ENCODE measurements at places on chromosomes 3 and 15. TPM values are rescaled to one million over a fixed set of nuclear protein-coding genes. Genes with fewer than 3 reads are reported as not detected.

DNA sequence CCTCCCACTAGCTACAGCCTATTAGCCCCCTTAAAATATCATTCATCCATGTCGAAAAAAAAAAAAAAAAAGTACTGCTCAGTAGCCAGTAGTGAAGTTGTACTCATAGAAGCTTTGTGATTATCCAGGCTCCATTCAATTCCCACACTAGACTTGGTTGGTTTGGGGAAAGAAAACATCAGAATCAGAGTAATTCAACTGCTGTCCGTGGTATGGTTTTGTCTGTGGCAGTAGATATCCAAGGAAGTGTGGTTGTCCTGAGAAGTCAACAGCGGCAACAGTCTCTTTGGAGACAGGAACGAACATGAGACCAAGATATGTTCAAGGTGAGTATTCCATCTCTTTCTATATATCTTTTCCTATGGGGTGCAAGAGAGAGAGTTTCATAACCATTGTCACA, 99.2 kb downstream of the GOLIM4 start:
- H3K36me3 ChIP-seq = no peaks in the 10 kb centered on the region
- no peak overlapping the region for H3K4me3 ChIP-seq
- no peaks in the 10 kb centered on the region for H3K27me3 ChIP-seq
- no peak for DNase-seq
- H3K27ac ChIP-seq = no peak overlapping the region
- H3K4me1 ChIP-seq = no peaks in the 10 kb centered on the region

DNA sequence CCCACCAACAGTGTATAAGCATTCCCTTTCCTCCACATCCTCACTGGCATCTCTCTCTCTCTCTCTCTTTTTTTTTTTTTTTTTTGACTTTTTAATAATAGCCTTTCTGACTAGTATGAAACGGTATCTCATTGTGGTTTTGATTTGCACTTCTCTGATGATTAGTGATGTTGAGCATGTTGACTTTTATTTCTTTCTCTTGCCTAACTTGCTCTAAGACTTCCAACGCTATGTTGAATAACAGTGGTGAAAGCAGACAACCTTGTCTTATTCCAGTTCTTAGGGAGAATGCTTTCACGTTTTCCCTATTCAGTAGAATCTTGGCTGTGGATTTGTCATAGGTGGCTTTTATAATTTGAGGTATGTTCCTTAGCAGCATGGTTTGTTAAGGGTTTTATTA, 249.4 kb upstream of the MDFIC2 start:
- no peaks in the 10 kb centered on the region for H3K4me1 ChIP-seq
- DNase-seq = no peak
- no peak overlapping the region for H3K27ac ChIP-seq

DNA sequence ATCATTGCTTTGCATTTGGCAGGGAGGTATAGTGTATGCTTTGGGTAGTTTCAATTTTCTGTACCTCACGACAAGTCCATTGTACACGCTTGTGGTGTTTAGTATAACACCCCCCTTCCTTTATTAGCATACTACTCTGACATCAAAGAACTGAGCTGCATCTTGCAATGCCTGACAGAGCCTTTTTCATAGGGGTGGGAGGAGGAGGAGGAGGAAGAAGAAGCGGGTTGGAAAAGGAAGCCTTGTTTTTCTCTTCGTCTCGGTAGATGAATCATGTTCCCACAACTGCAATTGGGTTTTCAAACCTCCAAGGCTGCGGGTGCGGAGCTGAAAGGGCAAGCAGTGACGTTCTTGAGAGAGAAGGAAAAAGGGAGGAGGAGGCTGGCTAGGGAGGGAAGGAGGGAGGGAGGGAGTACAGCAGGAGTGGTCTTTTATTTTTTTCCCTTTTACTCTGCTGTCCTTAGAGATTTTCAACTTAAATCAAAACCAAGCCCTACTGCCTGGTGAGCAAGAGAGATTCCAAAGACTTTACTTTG, 175.7 kb downstream of the KLHL25 start:
- no peaks in the 10 kb centered on the region for H3K27me3 ChIP-seq
- H3K36me3 ChIP-seq = no peaks in the 10 kb centered on the region
- peak overlapping the region; percentile 100 for H3K4me3 ChIP-seq

- no peak overlapping the region for H3K4me3 ChIP-seq
- no peak for DNase-seq
- no peaks in the 10 kb centered on the region for H3K4me1 ChIP-seq
- H3K27ac ChIP-seq = no peak overlapping the region
- no peaks in the 10 kb centered on the region for H3K27me3 ChIP-seq
These were observed 88.8 kb upstream of the P3H2 start for GRCh38 chr3:190209533-190209932.

DNA sequence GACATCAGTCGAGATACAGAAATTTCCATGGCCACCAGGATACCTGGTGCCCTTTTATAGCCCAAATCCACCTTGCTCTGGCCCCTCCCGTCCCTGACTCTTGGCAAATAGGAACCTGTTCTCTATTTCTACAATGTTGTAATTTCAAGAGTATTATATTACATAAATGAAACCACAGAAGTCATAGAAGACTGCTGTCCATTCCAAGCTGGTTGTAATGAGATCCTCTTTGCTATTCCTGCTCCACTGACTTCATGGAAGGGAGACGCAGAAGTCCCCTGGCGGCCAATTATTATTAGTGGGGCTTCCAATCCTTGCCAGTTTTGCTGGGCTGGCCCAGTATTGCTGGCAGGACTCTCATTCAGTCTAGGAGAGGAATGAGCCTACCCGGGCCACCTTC, 26.6 kb downstream of the DCP1A start:
- no peaks in the 10 kb centered on the region for H3K27me3 ChIP-seq
- no peak overlapping the region for H3K4me3 ChIP-seq
- H3K4me1 ChIP-seq = no peaks in the 10 kb centered on the region
- H3K27ac ChIP-seq = peak overlapping the region; percentile 43
- no peaks in the 10 kb centered on the region for H3K36me3 ChIP-seq

DNA sequence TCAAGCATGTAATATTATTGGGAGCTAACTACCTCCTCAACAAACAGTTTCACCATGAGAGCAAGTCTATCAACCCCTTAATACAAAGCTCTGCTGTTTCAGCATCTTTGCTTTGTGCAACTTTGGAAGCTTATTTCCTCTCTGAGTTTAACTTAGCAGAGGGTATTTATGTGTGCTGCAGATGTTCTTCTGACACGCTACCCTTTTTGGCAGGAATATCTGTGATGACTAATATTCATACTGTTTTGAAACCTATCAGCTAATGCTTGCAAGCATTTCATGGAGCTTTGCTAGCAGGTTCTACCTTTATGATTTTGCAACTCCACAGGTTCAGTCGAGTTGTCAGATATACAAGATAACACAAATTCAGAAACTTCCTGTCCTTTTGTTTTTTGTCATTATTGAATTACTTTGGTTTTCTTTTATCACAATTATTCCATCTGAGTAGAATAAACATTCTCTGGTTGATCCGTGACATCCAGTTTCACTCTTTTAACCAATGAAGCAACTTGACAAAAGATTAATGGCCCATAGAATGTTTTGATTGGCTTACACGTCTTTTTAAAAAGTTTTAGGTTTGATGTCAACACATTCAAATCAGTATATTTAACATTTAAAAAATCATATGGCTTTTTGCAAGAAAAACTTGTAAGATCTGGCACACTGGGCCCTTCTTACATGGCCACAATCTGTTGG, 1.7 kb upstream of the SLC9A9 start:
- no peak for DNase-seq
- H3K4me3 ChIP-seq = no peak overlapping the region
- no peaks in the 10 kb centered on the region for H3K36me3 ChIP-seq
- H3K27me3 ChIP-seq = no peaks in the 10 kb centered on the region
- peaks cover 2% of the 10 kb centered on the region for H3K4me1 ChIP-seq

GRCh38 chr3:120685411-120685810, 3.4 kb upstream of the HGD start:
- H3K4me1 ChIP-seq = no peaks in the 10 kb centered on the region
- H3K27ac ChIP-seq = no peak overlapping the region
- no peaks in the 10 kb centered on the region for H3K27me3 ChIP-seq
- H3K4me3 ChIP-seq = no peak overlapping the region
- no peak for DNase-seq

DNA sequence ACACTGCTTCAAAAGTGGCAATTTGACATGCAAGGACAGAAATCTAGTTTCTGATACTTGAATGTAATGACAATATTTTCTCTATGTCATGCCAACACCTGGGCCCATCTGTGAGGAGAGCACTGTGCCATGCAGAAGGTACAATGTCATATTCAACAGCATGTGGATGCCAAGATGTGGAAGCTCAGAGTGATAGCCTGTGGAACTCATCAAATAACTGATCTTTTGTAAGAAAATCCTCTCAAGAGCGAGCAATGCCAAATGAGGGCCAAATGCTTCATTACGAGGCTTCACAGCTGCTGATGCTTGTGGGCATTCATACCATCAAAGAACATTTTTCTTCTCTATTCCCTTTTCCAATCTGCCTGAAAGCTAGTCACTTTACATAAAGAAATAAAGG, 95.1 kb downstream of the ROBO1 start:
- H3K4me1 ChIP-seq = no peaks in the 10 kb centered on the region
- no peak overlapping the region for H3K27ac ChIP-seq
- no peaks in the 10 kb centered on the region for H3K27me3 ChIP-seq

- no peaks in the 10 kb centered on the region for H3K27me3 ChIP-seq
- no peak overlapping the region for H3K27ac ChIP-seq
- H3K4me1 ChIP-seq = peaks cover 5% of the 10 kb centered on the region
These were observed 152.3 kb downstream of the IGF1R start for GRCh38 chr15:98800437-98801233.

DNA sequence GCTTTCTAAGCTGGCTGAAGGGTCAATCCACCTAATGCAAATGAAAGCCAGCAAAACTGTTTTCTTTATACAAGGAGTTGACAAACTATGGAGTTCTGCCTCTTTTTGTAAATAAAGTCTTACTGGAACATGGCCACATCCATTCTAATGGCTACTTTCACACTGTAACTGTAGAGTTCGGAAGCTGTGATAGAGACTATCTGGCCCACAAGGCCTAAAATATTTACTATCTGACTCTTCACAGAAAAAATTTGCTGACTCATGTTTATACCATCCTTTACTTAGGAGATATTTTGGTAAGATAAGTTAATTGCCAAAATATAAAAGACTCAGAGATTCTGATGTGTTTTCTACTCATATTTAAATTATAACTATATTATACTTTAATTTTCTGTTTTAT, 93.7 kb upstream of the GK5 start:
- no peak for DNase-seq
- no peaks in the 10 kb centered on the region for H3K27me3 ChIP-seq
- H3K4me1 ChIP-seq = no peaks in the 10 kb centered on the region
- H3K36me3 ChIP-seq = peaks cover 10% of the 10 kb centered on the region

- no peaks in the 10 kb centered on the region for H3K27me3 ChIP-seq
- no peaks in the 10 kb centered on the region for H3K36me3 ChIP-seq
- no peaks in the 10 kb centered on the region for H3K4me1 ChIP-seq
- DNase-seq = no peak
- H3K27ac ChIP-seq = no peak overlapping the region
These were observed 31.4 kb upstream of the FAN1 start for GRCh38 chr15:30872341-30872748.

DNA sequence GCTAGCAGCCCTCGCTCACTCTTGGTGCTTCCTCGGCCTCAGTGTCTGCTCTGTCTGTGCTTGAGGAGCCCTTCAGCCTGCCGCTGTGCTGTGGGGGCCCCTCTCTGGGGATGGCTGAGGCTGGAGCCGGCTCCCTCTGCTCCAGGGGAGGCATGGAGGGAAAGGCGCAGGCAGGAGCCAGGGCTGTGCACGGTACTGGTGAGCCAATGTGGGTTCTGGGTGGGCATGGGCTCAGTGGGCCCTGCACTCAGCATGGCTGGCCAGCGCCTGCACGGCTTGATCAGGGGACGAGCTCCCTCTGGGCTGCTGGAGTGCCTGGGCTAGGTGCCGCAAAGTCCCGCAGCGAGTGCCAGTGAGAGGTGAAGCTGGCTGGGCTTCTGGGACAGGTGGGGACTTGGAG, 260.0 kb downstream of the SI start:
- H3K27ac ChIP-seq = no peak overlapping the region
- no peak overlapping the region for H3K4me3 ChIP-seq
- no peak for DNase-seq
- H3K4me1 ChIP-seq = no peaks in the 10 kb centered on the region

DNA sequence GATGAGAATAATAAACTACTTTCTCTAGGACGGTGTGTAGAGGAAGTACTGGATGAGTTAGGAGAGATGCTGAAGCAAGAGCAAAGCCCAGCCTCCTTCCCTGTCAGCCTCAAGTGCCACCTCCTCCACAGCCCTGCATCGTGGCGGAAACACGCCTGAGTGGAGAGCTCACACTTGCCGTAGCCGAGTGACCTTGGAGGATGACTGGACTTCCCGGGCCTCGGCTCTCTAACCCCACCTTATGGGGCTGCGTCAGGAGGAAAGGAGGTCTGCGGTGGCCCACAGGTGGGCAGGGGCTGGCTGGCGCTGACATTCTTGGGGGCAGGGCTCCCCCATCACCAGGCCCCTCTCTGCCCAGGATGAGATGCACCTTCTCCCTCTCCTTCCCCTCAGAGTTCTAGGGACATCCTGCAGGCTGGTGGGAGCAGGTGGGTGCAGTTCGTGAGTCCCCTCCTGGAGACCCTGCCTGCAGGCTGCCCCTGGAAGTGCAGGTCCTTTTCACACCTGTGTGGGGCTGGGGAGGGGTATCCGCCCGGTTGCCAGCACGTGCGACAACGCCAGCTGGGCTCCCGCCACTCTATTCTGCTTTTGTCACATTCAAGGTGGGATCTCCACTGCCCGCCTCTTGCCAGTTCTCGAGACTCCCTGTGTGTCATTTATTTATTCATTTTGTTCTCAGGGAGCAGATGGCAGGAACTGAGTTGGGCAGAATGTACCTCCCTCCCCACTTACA, 175.2 kb downstream of the MEGF11 start:
- H3K4me3 ChIP-seq = no peak overlapping the region
- H3K27me3 ChIP-seq = no peaks in the 10 kb centered on the region
- no peak for DNase-seq
- H3K27ac ChIP-seq = no peak overlapping the region

DNA sequence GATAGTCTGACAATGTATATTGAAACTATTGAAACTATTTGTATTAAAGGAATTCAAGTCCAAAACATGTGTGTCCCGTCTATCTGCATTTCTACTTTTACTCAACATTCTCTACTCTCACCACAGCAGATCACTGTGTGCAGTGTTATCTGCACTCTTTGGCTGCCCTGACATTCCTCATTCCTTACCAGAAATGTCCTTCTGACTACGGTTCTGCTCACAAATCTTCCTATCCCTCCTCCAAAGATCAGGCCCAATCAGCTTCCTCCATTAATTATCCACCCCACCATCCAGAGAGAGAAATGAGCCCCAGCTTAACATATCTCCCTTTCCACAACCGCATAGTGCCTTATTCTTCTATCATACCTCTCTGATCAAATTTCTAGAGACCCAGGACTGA, 94.7 kb downstream of the TBL1XR1 start:
- no peaks in the 10 kb centered on the region for H3K27me3 ChIP-seq
- no peaks in the 10 kb centered on the region for H3K36me3 ChIP-seq
- no peak overlapping the region for H3K27ac ChIP-seq
- peaks cover 3% of the 10 kb centered on the region for H3K4me1 ChIP-seq

Gene SELENOK
- 44.0 TPM for total RNA-seq

Gene CLDN16
- total RNA-seq = not detected

Gene ZNF774
- 7.4 TPM for total RNA-seq

Gene RTP1
- total RNA-seq = 0.16 TPM

Gene P2RY13
- total RNA-seq = 2.7 TPM

Gene GNAT1
- not detected for total RNA-seq

Gene GAP43
- total RNA-seq = 5.1 TPM

Gene VIPR1
- total RNA-seq = 3.2 TPM

Gene CA12
- total RNA-seq = 29.7 TPM

Gene POLQ
- 0.23 TPM for total RNA-seq

Measured in aorta (tissue), 5 donors.